ENCODE measurements at places on chromosomes 13 and 19.

DNA sequence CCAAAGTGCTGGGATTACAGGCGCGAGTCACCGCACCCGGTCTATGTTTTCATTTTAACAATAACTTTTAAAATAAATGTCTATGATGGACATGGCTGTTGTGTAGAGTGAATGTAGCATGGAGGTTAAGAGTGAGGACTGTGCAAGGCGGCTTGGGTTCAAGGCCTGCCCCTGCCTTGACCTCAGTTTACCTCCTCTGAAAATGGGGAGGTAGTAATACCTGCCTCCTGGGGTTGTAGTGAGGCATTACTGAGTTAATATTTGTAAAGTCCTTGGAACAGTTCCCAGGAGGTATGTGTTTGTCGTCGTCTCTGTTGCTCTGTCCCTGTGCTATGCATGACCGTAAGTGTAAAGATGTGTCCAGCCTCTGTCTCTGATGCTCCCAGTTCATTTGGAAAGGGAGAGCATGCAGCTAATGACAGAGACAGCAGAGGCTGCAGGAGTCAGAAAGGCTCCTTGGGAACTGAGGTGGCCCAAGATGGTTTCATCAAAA lies 9.4 kb downstream of the GARRE1 start:
- no peak for DNase-seq

GRCh38 chr19:49359851-49360820 lies 2.1 kb downstream of the TEAD2 start:
- no peak for DNase-seq

- DNase-seq, result no peak
Observed at GRCh38 chr13:73702419-73703071, 431.7 kb downstream of the KLF12 start.

DNA sequence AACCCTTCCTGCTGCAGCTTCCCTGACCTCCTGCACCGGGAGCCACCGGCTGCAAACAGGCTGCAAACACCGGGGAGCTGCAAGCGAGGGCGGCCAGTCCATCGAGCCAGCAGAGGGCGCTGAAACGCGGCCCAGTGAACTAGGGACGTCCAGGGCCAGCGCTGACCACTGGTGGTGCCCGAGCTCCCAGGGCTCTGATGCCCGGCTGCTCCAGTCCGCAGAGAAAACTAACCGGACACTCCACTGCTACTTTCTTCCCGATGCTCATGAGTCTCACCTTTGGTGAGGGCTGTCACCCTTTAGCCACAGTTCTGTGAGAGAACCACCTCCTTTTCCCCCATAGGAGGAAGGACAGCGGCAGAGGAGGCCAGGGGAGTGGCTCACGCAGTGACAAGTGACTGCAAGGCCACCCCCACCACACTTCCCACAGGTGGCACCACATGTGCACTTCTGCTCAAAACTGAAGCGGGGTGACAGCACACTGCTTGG lies 82.8 kb upstream of the MTIF3 start:
- DNase-seq, result no peak

DNA sequence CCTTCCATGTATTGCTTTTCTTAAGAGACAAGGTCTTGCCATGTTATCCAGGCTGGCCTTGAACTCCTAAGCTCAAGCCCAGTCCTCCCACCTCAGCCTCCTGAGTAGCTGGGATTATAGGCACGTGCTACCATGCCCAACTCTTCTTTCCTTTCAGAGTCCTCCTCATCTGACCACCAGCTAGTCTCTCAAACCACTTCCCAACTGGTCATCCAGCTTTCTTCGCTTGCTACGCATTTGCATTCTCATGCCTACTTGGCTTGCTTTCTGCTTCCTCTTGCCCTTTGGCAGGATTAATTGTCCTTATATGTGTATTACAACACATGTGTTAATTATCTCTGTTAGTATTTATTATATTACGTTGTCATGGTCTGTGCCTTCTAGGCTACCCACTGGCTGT lies 6.3 kb downstream of the GPR18 start:
- no peak for DNase-seq

DNA sequence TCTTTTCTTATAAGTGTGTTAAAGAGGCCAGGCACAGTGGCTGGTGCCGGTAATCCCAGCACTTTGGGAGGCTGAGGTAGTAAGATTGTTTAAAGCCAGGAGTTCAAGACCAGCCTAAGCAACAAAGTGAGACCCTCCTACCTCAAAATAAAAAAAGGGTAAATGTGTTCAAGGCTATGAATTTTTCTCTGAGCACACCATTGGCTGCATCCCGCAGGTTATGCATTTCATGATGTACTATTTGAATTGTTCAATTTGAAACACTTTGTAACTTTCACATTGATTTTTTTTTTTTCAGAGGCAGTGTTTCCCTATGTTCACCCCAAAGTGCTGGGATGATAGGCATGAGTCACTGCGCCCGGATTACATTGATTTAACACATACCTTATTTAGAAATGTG lies 138.1 kb downstream of the PTPRS start:
- no peak for DNase-seq

DNA sequence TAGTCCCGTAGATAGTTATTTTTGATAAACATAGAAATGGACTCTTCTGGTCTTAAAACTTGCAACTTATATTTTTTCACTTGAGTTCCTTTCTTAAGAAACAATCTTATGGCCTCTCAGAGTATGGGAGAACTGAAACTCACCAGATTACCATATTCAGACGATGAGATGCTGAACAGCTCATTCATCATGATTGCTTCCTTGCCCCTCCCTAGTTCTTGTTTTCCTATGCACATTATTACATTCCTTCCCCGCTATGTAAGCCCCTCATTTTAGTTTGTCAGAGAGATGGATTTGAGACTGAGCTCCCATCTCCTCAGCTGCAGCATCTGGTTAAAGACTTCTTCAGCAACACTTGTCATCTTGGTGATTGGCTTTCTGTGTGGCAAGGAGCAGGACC lies 158.5 kb downstream of the SLITRK6 start:
- no peak for DNase-seq

- no peak for DNase-seq
Observed at GRCh38 chr19:5048727-5049553, 80.0 kb downstream of the KDM4B start.
